Daoy (cell line): ENCODE measurements at places on chromosomes 12 and 14.
A peak's percentile ranks its signal among the peaks of the same experiment; 100 is the strongest.

- no peak for DNase-seq
Observed at GRCh38 chr12:83186419-83186818, 499.7 kb downstream of the TMTC2 start.

DNA sequence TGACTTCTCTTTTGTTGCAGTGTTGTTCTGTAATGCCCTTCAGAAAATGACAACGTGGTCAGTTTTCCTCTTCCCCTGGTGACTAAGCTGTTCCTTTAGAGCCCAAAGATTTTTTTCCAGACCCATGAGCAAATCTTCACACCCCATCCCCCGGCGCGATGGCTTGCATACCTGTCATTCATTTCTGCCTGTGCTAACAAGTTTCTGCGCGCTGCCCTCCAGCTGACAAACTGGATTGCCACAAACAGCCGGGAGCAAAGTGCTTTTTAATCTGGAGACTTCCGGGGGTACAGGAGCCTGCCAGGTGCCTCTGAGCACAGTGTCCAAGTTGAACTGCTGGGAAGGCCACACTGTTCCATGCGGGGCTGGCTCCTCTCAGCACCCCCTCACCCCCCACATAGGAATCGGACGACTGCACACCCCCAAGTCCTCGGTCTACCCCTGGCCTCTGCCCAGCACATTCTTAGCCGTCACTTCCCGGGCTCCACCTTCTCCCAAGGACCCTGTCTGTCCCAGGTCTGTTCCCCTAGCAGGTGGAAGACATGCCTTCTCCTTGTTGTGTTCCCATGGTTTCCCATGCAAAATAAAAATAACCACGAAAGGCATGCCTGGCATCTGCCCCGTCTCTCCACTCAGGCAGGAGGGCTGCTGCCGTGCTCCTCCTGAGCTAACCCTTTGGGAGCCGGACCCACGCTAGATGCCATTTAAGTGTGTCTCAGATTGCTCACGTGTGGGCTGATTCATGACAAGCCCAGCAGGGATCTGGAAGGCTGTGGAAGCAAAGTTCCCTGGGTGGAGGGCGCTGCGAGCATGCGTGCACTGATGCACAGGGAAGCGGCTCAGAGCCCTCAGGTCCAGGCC, 14.1 kb downstream of the RILPL1 start:
- peak; percentile 40 for DNase-seq

DNA sequence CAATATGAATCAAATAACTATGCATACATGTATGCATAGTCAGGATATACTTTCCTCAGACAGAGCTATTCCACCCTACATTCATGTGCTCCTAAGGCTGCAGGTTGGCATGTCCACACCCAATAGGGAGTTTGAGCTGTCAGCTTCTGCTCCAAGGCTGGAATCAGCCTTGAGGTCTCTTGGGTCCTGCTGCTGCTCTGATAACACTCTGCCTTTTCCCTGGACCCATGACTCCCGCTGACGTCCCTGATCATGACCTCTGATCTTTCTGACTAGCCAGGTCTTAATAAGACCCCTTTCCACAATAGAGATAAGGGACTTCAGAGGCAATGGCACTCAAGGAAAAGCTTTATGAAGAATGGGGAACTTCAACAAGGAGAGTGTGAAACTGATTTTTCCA, 5.7 kb downstream of the PITPNM2 start:
- no peak for DNase-seq

GRCh38 chr14:57796556-57796955, 69.3 kb downstream of the SLC35F4 start:
- DNase-seq = no peak

DNA sequence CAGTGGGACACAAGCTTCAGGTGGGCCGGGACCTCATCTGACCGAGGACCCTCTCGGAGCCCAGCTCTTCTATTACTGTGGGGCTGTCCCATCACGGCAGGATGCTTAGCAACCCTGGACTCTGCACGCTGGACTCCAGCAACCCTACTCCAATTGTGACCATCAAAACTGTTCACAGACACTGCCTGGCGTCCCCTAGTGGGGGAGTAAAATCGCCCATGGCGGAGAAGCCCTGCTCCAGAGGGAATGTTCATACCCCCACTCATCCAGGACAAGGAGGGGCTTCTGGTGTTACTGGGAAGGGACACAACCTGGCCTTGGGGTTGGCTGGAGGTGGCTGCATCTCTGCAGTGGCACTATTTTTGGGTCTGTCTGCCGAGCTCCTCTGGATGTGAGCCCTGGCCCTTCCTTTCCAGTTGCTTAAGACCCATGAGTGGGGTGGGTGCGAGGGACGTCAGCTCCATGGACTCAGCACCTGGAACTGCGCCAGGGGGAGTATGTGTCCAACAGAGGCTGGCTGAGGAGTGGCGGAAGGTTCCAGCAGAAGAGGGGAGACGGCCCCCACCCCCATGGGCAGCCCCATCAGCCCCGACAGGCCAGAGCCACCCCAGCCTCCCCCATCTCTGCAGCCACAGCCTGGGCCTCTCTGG, 103.8 kb downstream of the RFLNA start:
- no peak for DNase-seq
